ENCODE measurements at places on chromosomes 1 and 21. TPM values are rescaled to one million over a fixed set of nuclear protein-coding genes. Genes with fewer than 3 reads are reported as not detected.

The BTG3 gene
- total RNA-seq, result 15.5 TPM

The CYP4Z1 gene
- not detected for total RNA-seq

The SPRR2F gene
- total RNA-seq, result not detected

The LRRN2 gene
- 2.4 TPM for total RNA-seq

The F3 gene
- total RNA-seq, result 26.0 TPM

The TPTE gene
- total RNA-seq, result not detected

The SV2A gene
- total RNA-seq, result 3.4 TPM

The PRKCZ gene
- total RNA-seq, result 29.8 TPM

The KMO gene
- 0.83 TPM for total RNA-seq

The FTCD gene
- 1.3 TPM for total RNA-seq

The PCP4L1 gene
- total RNA-seq, result 17.7 TPM

The SPATA45 gene
- total RNA-seq, result 0.60 TPM

The FNDC5 gene
- 8.4 TPM for total RNA-seq

The CRABP2 gene
- total RNA-seq, result 3.5 TPM

The RGS13 gene
- 3.4 TPM for total RNA-seq

The C1orf105 gene
- total RNA-seq, result not detected

- no peak for DNase-seq
These were observed 5.6 kb downstream of the AMIGO1 start for GRCh38 chr1:109503935-109504334.

- peak; percentile 68 for DNase-seq
These were observed 1.6 kb upstream of the ENO1 start for GRCh38 chr1:8879922-8880676.

- DNase-seq, result no peak
These were observed 28.9 kb downstream of the RPAP2 start for GRCh38 chr1:92327794-92328193.

GRCh38 chr1:16167331-16168143 is 11.7 kb upstream of the EPHA2 start:
- DNase-seq, result no peak

DNA sequence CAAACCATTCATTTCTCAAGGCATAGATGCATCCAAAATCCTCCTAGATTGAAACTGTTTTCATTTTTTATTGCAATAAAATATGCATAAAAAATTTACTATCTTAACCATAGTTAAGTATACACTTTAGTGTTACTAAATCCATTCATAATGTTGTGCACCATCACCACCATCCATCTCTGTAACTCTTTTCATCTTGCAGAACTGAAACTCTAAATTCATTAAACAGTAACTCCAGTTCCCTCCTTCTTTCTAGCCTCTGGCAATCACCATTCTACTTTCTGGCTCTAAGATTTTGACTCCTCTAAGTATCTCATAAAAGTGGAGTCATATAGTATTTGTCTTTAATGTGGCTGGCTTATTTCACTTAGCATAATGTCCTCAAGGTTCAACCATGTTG is 236.8 kb downstream of the SMYD3 start:
- DNase-seq, result no peak

DNA sequence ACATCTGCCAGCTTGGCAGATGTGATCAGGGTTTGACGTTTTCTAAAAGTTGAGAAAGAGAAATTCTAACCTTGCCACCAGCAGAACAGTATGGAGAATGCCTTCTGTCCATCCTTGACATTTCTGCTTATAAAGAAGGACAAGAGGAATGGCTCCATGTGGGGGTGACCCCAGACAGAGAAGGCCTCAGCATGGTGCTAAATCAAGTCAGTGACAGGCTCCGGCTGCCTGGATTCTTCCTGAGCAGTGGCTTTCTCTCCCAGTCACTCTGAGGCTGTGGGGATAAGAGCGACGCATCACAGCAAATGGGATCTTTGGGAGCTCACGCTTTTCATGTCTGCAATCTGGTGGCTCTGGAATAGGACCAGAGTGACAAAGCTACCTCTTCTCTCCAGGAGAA is 640.2 kb upstream of the CAMK1G start:
- DNase-seq, result no peak

DNA sequence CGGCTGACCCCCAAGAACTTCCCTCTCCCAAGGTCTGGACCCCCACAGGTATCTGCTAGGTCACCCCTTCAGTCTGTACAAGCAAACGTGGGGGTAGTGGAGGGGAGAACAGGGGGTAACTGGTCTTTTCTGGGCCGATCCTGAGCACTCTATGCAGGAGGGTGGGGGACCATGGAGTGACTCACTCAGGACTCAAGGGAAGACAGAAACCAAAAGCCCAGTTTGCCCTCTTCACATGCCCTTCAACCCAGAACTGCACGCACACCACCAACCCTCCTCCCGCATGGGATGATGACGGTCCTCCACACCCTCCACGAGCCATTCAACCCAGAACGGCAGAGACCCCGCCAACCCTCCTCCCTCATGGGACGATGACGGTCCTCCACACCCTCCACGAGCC is 53.6 kb upstream of the GPR153 start:
- no peak for DNase-seq

DNA sequence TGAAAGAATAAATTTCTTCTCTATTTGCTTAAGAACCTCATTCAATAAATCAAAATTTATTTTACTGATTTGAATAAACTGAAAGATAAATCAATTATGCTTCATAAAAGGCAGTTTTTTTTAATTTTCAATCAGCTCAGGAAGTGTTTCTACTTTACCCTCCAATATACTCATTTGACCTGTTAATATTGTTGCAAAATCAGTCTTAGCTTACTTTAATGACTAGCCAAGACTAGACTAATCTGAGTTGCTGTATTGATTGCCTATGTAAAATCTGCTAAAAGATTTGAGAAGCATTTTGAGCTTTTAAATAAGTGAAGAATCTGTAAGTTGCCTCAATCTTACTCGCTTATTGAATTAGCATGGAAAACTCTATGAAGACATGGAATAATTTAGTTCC is 179.1 kb upstream of the LYPLAL1 start:
- DNase-seq, result no peak

DNA sequence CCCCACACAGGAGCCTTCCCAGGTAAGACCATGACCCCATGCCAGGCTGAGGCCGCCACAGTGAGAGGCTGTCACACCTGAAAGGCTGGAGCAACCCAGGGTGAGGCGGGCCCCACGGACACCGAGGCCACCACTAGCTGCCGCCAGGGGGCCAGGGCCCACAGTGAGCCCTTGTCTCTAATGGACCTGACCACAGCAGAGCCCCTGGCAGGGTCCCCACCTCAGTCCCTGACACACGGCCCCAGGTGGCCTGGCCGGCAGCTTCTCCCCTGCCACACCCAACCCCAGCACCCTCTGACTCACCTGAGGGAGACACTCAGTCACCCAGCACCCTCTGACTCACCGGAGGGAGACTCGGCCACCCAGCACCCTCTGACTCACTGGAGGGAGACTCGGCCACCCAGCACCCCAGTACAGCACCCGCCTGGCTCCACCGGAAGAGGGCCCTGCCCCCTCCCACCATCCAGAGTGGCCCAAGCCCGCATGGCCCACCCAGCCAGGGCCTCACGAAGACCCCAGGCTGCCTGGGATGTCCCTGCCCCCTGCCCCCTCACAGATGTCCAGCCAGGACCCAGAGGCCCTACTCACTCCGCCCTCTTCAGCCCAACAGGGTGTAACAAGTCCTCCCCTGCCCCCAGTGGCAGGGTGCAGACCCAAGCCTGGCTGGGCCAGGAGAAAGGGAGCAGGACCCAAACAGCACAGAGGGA is 4.4 kb downstream of the DVL1 start:
- DNase-seq, result no peak

GRCh38 chr21:18819507-18819906 is 415.9 kb upstream of the TMPRSS15 start:
- DNase-seq, result no peak

DNA sequence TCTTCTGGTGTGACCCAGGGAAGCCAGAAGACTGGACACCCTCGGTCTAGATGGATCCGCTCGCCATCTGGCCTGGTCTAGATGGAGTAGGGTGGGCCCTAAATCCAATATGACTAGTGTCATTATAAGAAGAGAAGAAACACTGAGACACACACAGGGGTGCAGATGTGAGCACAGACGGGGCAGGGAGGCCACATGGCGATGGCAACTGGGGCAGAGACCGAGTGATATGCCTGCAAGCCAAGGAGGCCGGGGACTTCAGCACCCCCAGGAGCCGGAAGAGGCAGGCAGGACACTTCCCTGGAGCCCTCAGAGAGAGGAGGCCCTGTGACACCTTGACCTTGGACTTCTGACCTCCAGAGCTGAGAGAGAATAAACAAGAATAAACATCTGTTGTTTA is 5.6 kb upstream of the TFF3 start:
- no peak for DNase-seq

DNA sequence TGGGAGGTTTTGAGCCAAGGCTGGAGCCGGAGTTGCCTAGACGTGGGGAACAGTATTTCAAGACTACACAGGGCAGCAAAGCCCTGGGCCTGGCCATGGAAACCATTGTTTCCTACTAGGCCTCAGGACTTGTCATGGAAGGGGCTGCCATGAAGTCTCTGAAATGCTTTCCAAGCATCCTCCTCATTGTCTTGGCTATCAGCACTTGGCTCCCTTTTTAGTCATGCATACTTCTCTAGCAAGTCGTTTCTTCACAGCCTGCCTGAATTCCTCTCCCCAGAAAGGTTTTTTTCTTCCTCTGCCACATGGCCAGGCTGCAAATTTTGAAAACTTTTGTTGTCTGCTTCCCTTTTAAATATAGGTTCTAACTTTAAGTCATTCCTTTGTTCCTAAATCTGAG is 406.6 kb upstream of the TMPRSS15 start:
- DNase-seq, result no peak

DNA sequence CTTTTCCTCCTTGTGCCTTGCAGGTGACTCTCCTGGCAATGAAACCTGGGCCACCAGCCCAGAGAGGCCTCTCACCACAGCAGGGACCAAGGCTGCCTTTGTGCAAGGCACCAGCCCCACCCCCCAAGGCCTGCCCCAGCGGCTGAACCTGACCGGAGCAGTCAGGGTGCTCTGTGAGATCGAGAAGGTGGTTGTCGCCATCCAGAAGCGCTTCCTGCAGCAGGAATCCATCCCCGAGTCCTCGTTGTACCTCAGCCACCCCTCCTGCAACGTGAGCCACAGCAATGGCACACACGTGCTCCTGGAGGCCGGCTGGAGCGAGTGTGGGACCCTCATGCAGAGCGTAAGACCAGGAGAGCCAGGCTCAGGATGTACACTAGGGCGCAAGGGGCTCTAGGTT is 51.7 kb downstream of the UMODL1 start:
- no peak for DNase-seq

DNA sequence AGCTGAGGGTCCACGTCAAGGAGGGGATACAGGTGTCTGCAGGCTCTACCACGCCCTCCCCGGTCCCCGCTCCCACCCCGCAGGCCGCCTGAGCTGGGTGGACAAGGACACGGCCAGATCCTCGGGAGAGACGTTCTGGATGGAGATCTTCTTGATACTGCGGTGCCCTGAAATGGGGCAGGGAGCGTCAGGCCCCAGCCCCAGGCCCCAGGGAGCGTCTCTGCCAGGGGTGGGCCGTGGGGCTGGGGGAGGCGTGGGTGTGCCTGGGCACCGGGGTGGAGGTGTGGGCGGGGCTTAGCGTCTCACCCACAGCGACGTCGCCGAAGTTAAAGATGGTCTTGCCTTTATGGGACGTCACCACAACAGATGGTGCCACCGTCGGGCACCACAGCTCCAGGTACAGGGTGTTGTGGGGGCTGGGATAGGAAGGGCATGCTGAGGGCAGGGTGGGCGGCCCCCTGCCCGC is 7.3 kb upstream of the TMEM52 start:
- no peak for DNase-seq

GRCh38 chr21:42508371-42508770 is 5.3 kb upstream of the SLC37A1 start:
- no peak for DNase-seq

DNA sequence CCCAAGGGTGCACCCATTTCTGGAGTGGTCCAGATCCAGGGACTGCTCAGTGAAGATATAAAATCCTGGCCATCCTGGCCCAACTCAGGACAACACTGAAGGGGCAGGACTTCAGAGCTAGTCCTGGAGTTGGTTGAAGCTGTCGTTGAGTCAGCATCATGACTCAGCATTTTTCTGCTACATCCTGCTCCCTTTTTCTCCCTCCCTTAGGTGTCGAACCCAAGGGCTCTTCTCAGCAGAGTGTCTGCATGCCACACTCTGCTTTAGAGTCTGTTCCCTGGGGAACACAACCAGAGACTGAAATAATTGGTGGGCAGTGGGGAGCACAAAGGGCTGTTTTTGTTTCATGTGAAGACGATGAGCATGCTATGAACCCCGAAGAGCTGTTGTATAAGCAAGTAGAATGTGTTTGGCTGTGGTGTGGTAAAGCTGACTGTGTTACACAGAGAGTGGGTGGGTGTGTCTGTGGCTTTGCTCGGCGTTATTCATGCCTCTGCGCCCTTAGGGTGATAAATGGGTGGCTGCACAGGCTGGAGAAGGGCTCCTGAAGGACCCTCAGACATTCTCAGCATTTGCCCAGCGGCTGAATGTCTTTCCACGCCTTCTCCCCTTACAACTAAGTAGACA is 167.2 kb downstream of the CYYR1 start:
- no peak for DNase-seq

DNA sequence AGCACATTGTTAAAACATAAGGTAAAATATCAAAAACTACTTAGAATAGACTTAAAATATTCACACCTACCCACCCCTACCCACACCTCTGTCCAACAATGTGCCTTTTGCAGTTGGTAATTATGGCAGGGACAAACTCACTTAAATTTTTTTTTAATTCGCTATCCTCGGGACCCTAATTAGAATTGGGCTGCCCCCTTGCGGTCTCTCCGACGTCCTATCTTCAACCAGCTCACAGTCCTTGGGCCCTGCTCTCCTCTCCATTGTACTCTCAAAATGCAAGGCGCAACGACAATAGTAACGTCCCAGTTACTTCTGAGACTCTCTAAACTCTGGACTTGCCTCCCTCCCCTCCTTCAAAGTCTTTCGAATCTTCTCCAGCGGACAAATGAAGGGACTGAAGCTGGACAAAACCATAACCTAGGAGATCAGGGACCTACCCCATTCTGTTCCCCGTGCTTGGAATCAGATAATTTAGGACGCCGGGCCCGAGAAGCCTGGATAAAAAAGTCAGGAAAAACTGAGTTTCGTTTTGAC is 1.1 kb upstream of the CIART start:
- peak; percentile 72 for DNase-seq

- no peak for DNase-seq
These were observed 41.6 kb downstream of the CD58 start for GRCh38 chr1:116529199-116529631.

DNA sequence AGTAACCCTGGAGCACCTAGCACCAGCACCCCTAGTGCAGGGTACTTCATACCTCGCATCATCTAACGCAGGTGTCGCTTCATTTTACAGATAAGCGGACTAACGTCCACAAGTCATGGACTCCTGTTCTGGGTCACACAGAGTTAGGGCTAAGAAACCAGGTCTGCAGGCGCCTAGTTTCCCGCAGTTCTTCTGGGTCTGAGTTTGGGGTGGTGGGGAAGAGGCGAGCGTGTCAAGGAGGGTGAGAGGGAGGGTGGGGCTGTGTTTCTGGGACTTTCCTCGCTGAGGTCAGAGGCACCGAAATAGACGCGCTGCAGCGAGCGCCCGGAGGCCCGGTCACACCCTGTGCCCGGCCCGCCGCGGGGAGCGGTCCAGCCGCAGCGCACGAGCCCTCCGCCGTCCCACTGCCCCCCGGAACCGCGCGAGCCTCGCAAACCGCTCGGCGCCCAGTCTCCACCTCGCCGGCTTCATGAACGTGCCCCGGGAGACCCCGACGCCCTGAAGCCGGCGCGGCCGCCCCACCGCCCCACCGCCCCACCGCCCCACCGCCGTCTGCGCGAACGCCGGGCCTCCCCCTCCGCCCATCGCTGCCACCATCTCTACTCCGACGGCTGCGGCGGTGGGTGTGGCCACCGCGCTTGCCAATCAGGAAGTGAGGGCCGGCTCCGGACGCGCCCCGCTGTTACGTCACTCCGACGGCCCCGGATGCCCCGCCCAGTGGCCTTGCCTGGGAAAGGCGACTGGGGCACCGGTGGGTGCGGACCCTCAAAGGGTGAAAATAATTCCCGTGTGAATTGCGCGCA is 12.3 kb downstream of the IFI6 start:
- DNase-seq, result peak; percentile 90
